ENCODE measurements at places on chromosomes 16 and 17.

GRCh38 chr16:8373676-8374431, 216.5 kb downstream of the TMEM114 start:
- DNase-seq = no peak

DNA sequence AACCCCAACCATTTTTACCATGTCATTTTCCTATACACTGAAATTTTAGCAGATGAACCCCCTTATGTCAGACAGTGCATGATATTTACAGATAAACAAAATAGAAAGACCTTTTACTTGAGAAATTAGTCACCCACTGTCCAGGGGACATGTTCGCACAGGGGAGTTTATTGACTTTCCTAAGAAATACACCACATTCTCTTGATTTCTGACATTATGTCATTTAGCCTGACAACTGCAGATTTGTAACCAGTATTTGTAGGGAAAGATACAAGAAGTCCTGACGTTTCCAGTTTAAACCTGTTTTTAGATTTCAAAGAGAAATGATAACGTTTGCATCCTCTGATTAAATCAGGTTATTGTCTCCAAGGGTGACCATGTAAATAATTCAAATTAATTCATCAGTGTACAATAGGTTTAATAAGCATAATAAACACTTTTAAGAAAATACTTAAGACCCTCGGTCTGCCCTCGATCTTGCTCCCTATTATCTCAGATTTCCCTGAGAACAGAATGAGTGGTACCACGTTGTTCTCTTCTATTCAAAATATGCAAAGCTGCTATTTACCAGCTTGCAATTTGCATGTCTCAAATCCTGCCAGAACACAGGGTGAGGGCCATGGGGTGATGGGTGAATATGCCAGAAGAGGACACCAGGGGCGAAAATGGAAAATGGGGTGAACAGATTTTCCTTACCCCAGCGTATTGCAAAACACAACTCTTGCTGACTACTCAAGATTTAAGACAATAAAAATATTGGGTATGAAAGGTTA, 2.1 kb upstream of the LYRM9 start:
- no peak for DNase-seq

DNA sequence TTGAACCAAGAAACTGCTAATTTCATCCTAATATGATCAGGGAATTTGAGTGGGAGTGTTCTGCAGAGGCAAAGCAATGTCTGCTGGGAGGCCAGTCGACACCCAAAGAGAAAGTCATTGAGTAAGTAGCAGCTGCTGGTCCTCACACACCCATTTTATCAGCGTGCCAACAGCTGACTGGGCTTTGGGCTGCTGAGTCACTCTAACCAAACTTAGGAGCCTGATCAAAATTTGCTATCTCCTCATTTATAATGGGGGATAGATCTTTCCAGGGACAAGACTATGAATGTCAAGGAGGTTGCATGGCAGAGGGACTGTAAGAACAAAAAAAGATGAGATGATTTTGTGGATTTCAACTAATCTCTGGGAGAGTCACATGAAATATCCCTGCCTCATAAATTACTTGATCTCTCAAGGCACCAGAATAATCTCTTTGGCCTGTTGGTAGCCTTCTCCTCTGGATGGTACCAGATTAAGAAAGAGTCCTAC, 32.9 kb downstream of the CPSF4L start:
- peak; percentile 35 for DNase-seq

DNA sequence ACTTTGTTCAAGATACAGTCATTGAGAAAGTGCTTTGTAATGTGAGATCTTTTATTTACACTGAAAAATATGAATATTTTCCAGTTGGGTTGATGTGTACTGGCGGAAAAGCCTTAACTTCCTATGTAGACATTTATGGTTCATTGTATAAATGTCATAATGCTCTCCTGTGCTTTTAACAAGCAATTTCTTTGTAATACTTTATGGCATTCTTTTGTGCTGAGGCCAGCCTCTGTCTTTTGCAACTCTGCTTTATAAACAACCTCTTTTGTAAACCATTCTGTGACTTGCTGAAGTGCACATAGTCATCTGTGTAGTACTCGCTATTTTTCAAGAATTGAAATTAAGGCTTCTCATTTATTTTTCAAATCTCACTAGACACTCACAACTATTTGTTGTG, 291.2 kb downstream of the CDH11 start:
- no peak for DNase-seq

DNA sequence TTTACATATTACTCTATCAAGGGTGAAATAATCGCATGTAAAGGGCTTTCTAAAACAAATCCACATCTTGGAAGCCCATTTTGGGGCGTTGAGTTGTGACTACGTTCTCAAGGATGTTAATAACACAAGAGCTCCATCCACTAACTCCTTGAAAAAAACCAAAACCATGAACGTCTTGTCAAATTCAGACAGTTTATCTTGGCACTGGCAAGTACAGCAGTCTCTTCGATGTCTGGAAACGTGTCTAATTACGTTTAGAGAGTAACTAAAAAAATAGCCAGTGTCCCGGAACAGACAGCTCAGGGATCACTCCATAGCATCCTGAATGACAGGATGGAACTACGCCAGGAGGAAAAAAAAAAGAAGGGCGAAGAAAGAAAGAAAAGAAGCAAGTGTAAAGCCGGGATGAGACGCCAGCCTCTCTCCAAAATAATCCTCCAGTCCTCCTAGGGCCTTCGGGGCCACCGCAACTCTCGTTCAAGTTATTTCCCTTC, 954 bp downstream of the MYO1D start:
- no peak for DNase-seq

GRCh38 chr16:56042416-56042815, 148.9 kb upstream of the GNAO1 start:
- no peak for DNase-seq

DNA sequence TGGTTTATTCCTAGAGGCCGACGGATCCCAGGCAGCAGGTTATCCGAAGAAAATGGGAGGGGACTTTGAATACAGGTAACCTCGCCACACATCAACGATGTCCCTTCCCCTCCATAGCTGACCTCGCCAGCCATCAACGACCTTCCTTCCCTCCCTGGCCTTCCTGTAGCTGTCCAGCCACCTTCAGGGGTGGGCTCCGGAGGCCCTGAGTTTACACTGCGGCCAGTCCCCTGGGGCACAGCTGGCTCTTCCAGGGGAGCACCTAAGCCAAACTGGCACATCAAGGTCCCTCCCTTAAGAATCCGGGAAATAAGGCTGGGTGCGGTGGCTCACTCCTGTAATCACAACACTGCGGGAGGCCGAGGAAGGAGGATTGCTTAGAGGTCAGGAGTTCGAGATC, 10.1 kb upstream of the RPH3AL start:
- no peak for DNase-seq

DNA sequence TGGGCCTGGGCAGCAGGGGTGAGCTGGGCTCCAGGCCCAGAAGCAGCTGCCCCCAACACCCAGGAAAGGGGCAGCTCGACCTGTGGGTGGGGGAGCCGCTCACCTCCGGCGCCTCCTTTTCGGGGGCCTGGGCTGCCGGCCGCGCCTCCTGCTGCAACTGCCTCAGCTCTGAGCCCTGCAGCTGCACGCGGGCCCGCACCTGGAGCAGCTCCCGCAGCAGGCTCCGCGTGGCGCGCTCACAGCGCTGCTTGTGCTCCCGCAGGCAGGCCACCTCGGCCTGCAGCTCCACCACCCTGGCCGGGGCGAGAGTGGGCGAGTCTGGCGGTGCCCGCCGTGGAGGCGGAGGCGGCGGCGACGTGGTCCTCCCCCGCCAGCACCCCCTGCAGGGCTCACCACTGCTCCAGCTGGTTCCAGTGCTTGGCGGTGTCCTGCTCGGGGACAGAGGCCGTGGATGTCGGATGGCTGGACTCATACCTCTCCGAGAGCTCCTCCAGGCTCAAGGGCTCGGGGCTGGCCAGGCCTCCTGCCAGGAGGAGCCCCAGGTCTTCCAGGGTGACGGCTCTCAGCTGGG, 868 bp downstream of the CCDC154 start:
- no peak for DNase-seq

DNA sequence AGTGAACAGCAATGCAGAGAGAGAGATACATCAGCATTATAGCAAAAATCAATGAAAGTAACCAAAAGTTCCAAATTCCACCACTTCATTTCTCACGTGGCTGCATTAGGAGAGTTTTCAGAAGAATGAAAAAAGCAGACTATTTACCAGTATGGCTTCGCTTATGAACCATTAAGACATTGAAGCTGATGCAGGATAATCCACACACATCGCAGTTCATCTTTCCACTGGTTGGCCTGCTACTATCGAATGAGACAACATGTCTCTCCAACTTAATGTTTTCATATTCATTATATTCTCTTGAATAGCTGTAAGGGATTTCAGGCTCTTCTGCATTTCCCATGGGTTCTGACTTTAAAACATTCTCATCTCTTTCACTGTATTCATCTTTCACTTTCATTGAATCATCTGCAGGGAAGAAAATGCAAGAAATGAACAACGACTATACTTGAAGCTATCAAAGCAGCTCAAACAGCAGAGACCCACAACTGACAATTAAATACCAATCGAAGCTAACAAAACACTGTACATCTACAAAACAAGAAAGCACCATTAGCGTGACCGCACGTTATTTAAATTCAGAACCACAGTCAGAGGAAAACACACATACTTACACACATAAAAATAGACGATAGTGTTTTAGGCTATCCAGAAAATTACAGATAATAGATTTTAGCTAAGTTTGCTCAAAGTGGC, 54.9 kb downstream of the GRB7 start:
- no peak for DNase-seq

DNA sequence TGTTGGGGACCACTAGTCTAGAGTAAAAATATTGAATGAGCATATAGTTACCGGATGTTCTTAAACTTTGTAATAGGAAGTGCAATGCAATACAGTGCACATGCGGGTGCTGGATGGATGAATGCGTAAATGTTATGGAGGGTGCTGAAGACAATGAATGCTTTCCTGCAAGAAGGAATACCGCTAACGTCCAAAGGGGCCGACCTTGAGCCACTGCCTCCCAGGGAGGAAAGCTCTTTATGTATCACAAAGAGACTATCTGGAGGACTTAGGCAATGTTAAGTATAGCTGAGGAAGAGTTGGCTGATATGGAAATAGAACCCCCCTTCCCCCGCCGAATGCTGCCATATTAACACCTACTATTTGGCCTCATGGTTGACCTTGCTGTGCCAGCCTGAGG, 27.5 kb upstream of the SHCBP1 start:
- no peak for DNase-seq

DNA sequence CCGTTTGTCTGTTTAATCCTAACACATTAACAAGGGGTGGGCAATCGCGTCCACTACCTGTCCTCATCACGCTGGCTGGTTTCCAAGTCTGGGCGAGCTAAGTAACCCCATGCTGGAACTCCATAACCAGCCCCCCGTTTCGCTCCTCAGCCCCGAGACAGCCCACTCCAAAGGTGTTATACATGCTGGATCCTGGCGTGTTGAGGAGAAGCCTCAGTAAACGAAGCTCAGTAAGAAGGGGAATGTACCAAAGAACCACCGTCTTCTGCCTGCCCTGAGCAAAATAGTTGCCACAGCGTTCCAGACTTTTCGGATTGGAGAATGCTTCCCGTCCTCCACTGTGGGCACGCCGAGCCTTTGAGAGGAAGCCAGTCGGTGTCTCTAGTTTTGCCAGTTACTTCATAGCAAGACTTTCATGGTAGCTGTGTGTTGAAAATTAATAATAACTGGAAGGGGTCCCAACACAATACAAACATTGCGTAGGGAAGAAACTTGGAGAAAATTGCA, 16.1 kb upstream of the C17orf78 start:
- no peak for DNase-seq

GRCh38 chr17:65071861-65072260, 15.3 kb upstream of the GNA13 start:
- no peak for DNase-seq

DNA sequence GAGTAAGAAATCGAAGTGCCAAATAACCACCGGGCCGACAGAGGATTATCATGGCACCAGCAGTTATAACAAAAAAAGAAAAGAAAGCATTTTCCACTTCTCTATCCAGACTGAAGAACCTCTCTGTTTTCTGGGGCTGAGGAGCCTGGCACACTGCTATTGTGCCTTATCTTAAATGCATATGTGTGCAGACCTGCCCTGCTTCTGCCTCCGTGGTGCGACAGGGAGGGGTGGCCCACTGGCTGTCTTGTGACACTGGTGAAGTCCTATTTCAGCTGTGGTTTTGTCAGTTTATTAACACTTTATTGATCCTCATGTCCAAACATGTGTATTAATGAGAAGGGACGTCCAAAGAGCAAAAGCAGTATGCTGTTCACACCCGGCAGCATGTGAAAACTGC, 55.4 kb downstream of the CDK5R1 start:
- DNase-seq = no peak

DNA sequence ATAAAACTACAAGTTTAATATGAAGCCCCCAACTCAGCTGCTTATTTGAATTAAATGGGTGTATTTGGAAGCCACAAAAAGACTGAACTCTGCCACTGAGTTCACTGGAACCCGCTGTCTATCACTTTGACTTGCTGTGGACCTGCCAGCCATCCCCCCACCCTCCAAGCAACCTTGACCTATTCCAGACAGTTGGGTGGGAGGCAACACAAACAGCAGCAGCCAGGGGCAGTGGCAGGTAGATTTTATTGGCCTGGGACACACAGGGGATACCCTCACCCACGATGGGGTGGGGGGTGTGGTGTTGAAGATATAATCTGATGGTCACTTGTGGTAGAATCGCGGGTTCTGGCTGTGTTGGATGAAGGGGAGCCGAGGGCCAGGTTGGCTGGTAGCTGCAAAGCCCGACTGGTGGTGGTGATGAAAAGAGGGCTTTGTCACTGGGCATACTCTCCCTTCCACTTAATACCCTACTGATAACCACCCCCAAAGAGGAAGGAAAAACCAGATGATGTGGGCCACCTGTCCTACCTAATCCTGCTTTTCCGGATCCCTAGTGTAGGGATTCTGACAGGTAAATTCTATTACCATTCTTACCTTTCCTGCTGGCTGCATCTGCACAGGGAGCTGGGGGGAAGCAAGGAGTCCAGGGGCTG, 2.6 kb downstream of the GPS2 start:
- DNase-seq = no peak

DNA sequence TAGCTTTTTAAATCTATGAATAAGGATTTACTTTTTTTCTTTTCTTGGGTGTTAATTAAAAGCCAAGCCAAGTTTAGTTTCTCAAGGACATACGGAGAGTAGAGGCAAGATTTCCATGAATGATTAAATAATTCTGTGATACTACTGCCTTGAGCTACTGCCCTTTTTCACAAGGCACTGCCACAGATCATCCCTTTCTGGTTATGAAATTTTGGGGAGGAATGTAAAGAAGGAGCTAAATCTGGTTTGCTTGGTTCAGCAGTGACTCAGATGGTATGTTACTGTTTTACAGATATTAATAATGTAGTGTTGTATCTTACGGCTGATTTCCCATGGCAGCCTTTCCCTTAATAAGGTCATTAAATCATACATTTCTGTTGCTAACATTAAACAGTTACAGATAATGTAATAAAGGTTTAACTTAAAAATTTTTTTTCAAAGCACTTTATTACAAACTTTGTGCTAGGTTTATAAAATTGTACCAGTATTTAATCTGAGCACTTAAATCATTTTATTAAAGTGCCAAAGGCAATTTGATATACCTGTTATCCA, 2.6 kb downstream of the WSB1 start:
- DNase-seq = no peak

Measured in CD4-positive, alpha-beta T cell treated with Interleukin-15 for 1 hour (primary cell).